Aortic smooth muscle cell (primary cell): ENCODE measurements at places on chromosomes 3 and 15. TPM values are rescaled to one million over a fixed set of nuclear protein-coding genes. Genes with fewer than 3 reads are reported as not detected.

Gene ZBBX
- total RNA-seq = 0.06 TPM in 1 of 2 replicates, not detected in the other

Gene ROBO2
- 0.81 and 3.2 TPM in 2 replicates for total RNA-seq

Gene PAQR5
- total RNA-seq = 2.1 and 36.5 TPM in 2 replicates

Gene ONECUT1
- not detected in 2 replicates for total RNA-seq

Gene SCAANT1
- total RNA-seq = not detected in 2 replicates

Gene CCDC50
- total RNA-seq = 101 and 110 TPM in 2 replicates

Gene CCK
- 0.19 TPM in 1 of 2 replicates, not detected in the other for total RNA-seq

Gene SAMD7
- not detected in 2 replicates for total RNA-seq

Gene ACVR2B
- total RNA-seq = 1.6 and 2.4 TPM in 2 replicates

Gene POLQ
- 5.3 and 7.0 TPM in 2 replicates for total RNA-seq

Gene HIGD2B
- 0.13 TPM in 1 of 2 replicates, not detected in the other for total RNA-seq

Gene KIF7
- 16.4 and 19.0 TPM in 2 replicates for total RNA-seq

Gene PLA2G4E
- not detected in 2 replicates for total RNA-seq

Gene THRB
- 2.8 and 4.5 TPM in 2 replicates for total RNA-seq

Gene GOLIM4
- 203 and 243 TPM in 2 replicates for total RNA-seq

Gene ATP8B4
- 0.75 and 1.5 TPM in 2 replicates for total RNA-seq

Gene CCDC54
- total RNA-seq = not detected in 2 replicates

Gene FILIP1L
- total RNA-seq = 14.0 and 32.1 TPM in 2 replicates

Gene ESYT3
- 0.12 and 0.26 TPM in 2 replicates for total RNA-seq

Gene ANKUB1
- not detected in 2 replicates for total RNA-seq

Gene TGM5
- total RNA-seq = not detected in 2 replicates

Gene ANKRD63
- not detected in 2 replicates for total RNA-seq

Gene STRIT1
- not detected in 2 replicates for total RNA-seq

Gene ACTR8
- total RNA-seq = 50.5 and 53.2 TPM in 2 replicates

Gene IL16
- 0.37 and 0.40 TPM in 2 replicates for total RNA-seq

Gene SAMMSON
- not detected in 2 replicates for total RNA-seq

Gene GPR149
- total RNA-seq = not detected in 2 replicates

Gene ENTPD3
- 0.26 and 0.31 TPM in 2 replicates for total RNA-seq
